Camera-type eye (tissue), 1 donor: ENCODE measurements at places on chromosomes 7 and 10. TPM values are rescaled to one million over a fixed set of nuclear protein-coding genes. Genes with fewer than 3 reads are reported as not detected.

The LIPF gene
- not detected for total RNA-seq

The ITIH5 gene
- total RNA-seq: 49.9 TPM

The PRLHR gene
- not detected for total RNA-seq

The PAX4 gene
- not detected for total RNA-seq

The THSD7A gene
- 46.4 TPM for total RNA-seq

The ZNF736 gene
- total RNA-seq: 66.8 TPM

The NUDT13 gene
- 1.5 TPM for total RNA-seq

The ENO4 gene
- 1.4 TPM for total RNA-seq

The HPSE2 gene
- 0.33 TPM for total RNA-seq

The OR6V1 gene
- total RNA-seq: not detected

The TAC1 gene
- 3.4 TPM for total RNA-seq

The GDF10 gene
- total RNA-seq: 10.0 TPM

The LIPM gene
- total RNA-seq: not detected

The GBX1 gene
- total RNA-seq: not detected

The CPN1 gene
- not detected for total RNA-seq

The UNC5B gene
- total RNA-seq: 10.9 TPM

The TMEM236 gene
- total RNA-seq: 0.44 TPM
